Left renal cortex interstitium (tissue), 4 donors: ENCODE measurements at places on chromosomes 16 and 17.
A peak's percentile ranks its signal among the peaks of the same experiment; 100 is the strongest.

DNA sequence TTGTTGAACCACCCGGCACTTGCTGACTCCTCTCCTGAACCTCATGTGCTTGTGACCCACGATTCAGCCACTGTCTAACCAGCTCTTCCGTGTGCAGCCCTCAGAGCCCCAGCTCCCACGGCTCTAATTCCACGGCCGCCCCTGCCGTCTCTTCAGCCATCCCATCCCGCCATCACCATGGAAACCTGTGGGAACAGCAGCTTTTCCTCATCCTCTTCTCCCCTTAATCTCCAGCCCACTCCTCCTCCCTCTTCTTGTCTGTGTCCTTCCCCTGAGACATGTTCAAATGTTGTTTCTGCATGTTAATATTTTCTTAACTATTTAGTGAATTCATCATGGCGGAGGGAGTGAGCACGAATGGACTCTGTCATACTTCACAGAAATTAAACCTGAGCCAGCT lies 285.2 kb downstream of the CDH13 start:
- DNase-seq, result no peak

DNA sequence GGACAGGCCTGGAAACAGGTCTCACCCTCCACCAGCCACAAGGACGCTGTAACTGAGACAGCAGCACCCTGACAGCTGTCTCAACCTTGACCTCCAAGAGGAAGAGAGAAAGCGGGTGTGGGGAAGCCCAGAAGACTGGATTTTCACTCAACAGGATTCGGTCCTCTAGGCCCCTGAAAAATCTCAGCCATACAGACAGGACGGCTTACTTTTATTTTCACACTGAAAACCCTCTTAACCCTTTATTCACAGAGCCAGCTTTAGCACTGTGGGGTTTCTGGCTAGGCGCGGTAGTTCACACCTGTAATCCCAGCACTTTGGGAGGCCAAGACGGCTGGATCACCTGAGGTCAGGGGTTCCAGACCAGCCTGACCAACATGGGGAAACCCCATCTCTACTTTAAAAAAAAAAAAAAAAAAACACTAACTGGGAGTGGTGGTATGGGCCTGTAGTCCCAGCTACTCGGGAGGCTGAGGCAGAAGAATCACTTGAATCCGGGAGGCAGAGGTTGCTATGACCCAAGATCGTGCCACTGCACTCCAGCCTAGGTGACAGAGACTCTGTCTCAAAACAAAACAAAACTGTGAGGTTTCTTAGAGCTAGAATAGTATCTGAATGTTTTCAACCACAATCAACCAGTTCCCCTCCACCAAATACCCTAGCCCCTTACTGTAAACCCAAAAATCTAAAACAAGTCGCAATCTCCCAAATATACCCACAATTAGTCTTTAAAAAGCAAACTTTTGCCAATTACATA lies 5.3 kb downstream of the ANKRD11 start:
- no peak for DNase-seq

GRCh38 chr16:11667824-11668622 lies at the start of gene SNN:
Gene SNN (plus strand): TSS chr16:11668455. CDS start chr16:11676060, 7,605 bp downstream.
- no peak for DNase-seq

DNA sequence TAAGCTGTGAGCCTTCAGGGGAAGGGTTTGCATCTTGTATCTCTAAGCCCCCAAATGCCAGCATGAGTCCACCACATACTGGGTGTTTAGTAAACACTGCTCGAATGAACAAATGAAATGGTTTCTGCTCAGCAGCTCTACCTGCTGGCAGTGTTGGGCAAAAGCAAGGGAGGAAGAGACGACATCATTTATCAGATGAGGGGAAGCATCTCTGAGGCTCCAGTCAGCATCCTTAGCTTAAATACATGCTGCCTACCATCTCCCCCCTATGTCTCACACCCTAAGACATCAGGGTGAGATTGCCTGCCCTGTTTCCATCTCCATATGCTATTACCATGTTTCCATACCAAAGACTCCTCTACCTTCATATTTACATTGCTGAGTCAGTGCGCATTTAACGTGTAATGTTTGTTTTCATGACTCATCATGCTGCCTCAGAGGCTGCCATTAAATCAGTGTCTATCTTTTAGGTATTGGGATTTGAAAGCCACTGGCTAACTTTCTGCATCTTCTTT lies 379.8 kb downstream of the UTP18 start:
- DNase-seq, result no peak

DNA sequence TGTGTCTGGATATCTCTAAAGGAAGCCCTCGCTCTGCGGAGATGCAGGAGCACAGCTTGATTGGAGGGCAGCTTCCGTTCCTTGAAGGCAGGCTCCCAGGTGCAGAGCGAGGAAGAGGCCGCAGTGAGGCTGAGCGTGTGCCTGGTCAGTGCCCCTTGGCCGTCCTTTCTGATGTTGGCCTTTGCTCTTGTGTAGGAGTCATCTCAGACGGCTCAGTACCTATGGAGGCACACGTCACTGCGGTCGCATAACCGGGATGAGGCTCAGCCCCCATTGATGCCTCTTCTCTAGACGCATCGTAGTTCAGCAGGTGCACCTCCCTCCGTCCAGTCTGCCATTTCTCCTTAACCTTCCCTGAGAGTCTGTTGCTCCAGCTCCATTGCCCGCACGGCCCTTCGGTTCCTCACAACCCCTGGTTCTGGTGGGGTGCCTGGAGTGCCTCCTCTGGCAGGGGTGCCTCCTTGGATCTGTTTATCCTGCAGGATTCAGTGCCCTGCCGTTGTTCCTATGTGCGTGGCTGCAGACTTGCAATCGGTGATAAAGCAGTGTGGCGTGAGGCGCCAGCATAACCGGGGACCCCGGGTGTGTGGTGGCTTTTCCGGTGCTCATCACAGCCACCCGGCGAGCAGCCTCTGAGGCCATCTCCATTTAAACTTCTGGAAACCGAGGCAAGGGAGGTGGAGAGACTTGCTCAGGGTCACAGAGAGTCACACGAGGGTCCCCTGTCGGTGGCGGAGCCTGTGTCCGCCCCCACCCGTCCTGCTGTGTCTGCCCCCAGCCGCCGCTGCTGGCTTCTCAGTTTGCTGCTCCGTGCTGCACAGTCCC lies 188.8 kb upstream of the CHMP6 start:
- no peak for DNase-seq

- no peak for DNase-seq
Observed at GRCh38 chr16:75570396-75571065, 4.4 kb downstream of the GABARAPL2 start.

GRCh38 chr16:31009894-31010584 lies 399 bp downstream of the STX1B start:
- DNase-seq, result no peak

- DNase-seq, result no peak
Observed at GRCh38 chr16:34802848-34803599, 1343.6 kb downstream of the TP53TG3F start.

GRCh38 chr17:80967404-80967872 lies 24.2 kb upstream of the CHMP6 start:
- no peak for DNase-seq

GRCh38 chr17:61875804-61876203 lies 12.5 kb upstream of the BRIP1 start:
- DNase-seq, result no peak

- DNase-seq, result no peak
Observed at GRCh38 chr17:40177275-40177874, at the start of gene RAPGEFL1. Gene RAPGEFL1 (plus strand): TSS chr17:40177470. CDS start chr17:40177862, 392 bp downstream.

DNA sequence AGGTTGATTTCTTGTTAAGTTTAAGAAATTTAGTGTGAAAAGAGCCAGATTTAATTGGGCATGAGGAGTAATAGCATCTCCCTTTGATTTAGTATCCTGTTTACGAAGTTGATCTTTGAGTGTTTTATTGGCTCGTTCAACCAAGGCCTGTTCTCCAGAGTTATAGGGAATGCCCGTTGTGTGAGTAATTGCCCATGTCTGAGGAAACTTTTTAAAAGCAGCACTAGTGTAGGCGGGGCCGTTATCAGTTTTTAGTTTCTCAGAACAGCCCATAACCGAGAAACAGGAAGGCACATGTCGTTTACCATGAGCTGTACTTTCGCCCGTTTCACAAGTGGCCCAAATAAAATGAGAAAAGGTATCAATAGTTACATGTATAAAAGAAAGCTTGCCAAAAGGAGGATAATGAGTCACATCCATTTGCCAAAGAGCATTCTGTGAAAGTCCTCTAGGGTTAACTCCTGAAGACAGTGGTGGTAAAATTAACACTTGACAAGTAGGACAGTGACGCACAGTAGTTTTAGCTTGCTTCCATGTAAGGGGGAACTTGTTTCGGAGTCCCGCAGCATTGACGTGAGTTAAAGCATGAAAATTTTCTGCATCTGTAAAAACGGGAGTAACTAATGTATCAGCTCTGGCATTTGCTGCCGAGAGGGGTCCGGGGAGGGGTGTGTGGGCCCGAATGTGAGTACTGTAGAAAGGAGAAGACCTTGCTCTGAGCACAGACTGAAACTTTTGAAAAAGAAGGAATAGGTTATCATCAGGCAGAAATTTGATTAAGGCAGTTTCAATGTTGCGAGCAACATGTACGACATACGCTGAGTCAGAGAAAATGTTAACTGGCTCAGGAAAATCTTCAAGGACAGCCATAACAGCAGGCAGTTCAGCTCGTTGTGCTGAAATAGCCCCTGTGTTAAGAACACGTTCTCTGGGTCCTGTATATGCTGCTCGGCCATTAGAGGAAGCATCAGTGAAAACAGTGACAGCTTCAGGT lies 18.5 kb upstream of the KCTD5 start:
- DNase-seq, result peak; percentile 54
